ENCODE measurements at places on chromosomes 3 and 15.
A peak's percentile ranks its signal among the peaks of the same experiment; 100 is the strongest.

DNA sequence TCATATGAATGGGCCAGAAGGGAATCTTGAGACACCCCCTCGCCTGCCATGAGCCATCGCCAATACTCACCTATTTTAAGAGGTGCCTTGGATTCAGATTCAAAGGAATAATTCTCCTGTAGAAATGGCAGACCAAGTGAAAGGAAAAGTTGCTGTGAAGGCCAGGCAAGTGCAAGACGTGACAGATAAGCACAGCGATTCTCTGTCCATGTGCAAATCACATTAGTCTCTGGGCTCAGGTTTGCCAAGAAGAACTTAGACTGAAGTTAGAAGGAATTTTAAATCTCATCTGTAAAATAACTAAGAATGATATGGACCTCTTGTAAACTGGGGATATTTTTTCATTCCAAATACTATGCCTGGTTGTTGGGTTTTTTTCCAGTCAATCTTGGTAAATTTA, 173.6 kb downstream of the UACA start:
- DNase-seq: peak; percentile 29

- peak; percentile 32 for DNase-seq
Observed at GRCh38 chr3:42501681-42502428, 588 bp upstream of the VIPR1 start.

GRCh38 chr3:123948449-123948848, 12.6 kb downstream of the CCDC14 start:
- no peak for DNase-seq

- DNase-seq: no peak
Observed at GRCh38 chr3:58421004-58421403, 12.6 kb downstream of the PDHB start.

DNA sequence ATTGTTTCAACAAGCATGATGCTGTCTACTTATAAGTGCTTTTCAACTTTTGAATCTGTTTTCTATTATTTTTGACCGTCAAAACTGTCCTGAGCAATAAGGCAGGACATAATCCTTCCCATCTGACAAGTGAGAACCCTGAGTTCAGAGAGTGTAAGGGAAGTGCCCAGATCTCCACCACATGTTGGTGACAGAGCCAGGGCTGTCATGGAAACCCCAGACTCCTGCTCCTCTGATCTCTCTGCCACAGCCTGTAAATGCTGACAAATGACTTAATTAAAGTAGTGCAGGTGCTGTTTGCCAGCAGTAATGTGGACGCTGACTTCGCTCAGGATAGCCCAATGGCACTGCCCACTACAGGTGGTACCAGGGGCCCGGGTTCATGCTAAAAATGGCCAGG, 40.3 kb downstream of the SPSB4 start:
- peak; percentile 51 for DNase-seq

GRCh38 chr3:71461114-71461513, 122.4 kb downstream of the FOXP1 start:
- DNase-seq: no peak

DNA sequence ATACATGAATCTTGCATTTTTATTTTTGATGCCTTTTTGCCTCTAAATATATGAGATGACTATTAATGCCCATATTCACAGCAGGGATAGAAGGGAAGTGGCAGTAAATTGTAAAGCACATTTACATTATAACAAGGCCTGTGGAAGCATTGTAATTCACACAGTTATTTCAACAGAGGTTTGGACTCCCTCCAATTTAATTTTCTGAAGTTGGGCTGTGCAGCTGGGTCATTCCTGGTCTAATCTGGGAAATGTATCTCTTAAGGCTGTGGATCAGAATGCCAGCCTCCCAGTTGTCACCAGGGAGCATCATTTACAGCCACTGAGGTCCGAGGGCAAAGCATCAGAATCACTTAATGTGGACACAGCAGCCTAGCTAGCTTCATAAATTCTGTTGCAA, 434.5 kb downstream of the MFSD1 start:
- no peak for DNase-seq

GRCh38 chr3:148816981-148817525, 10.6 kb upstream of the CPB1 start:
- no peak for DNase-seq

GRCh38 chr3:172839679-172840078, 89.2 kb downstream of the ECT2 start:
- no peak for DNase-seq

- peak; percentile 46 for DNase-seq
Observed at GRCh38 chr3:156633335-156633734, 41.1 kb upstream of the TIPARP start.

DNA sequence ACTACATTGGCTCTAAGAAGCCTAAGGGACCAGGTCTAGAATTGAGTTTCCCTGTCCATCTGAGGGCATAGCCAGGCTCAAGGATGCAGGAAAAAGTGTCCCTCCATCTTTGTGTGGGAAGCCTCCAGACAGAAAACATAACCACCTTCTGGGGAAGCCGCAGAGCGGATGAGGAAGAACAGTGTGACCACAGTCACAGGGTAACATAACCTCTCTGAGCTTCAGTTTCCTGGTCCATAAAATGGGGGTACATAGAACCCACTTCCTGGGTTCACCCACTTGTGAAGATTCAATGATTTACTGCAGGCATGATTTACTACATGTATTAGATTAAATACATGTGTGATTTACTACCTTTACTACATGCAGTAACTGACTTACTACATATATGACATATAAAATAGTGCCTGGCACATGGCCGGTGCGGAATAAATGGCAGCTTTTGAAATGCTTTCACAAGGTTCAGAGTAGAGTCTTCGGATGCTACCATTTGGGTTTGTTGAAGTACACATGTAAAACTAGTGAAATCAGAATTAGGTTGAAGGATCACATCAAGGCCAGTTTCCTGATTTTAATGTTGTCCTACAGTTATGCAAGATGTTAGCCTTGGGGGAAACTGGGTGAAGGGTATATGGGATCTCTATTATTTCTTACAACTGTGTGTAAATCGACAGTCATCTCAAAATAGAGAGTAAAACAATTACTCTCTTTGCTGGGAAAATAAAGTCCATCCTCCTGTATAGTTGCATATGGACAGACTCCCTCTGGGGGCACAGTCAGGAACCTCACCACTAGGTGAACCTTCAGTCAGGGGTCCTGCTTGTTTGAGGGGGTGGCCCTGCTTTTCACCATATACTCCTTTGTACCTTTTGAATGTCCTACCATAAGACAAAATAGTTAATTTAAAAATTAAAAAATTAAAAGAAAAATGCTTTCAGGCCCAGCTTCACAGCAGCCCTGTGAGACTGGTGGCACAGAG, 86.0 kb downstream of the SEMA5B start:
- no peak for DNase-seq

- DNase-seq: peak; percentile 37
Observed at GRCh38 chr3:65356331-65357248, 668.8 kb upstream of the ADAMTS9 start.

DNA sequence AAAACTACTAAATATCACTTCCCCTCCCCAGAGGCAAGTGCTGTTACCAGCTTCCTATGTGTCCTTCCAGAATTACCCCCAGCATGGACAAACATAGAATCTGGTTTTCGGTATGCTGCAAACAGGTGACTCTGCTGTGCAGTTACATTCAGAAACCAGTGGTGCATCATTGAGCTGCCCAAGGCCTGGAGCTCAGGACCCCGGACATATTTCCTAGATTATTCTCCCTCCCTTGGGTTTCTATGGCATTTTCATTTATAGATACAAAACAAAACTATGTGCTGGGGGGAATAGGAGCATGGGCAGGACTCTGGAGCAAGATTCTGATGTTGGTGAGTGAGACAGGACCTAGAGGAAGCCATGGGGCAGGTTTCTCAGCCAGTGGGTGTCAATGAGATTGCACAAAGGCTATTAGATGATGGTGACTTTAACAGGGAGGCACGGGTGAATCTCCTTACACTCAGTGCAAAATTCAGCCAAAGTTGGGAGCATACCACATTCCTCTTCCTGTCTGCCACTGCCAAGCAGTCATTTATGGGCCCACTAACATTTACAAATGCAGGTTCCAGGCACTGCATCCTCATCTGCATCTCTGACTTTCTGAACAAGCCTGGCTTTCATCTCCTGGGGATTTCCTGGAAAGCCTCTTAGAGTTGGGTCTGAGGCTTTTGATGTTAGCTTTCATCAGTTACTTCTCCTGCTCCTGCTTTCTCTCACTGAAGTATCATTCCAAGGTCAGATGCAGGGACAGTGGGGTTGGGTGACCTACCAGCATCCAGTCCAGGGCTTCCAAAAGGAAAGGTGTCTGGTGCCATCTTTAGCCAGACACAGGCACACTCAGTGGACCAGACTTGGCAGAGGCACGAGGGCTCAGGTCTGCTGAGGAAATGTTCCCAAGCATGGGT, 44.5 kb downstream of the CMTM7 start:
- no peak for DNase-seq

DNA sequence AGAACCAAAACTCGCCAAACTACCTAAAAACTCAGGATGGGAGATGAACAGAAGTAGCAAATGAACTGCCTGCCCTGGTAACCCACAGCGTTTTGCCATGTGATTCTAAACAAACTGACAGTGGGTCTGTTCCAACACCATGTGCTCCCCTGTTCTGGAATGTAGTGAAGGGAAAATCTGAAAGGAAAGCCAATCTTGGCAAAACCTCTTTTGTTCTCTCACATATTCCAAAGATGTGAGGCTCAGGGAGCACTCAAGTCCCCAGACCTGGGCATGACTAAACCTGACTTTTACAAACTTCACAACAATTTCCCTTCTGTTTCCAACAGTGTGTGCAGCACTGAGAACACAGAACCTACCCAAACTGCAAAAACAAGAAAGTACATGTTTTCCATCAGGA, 116.1 kb downstream of the IMPG2 start:
- peak; percentile 32 for DNase-seq

DNA sequence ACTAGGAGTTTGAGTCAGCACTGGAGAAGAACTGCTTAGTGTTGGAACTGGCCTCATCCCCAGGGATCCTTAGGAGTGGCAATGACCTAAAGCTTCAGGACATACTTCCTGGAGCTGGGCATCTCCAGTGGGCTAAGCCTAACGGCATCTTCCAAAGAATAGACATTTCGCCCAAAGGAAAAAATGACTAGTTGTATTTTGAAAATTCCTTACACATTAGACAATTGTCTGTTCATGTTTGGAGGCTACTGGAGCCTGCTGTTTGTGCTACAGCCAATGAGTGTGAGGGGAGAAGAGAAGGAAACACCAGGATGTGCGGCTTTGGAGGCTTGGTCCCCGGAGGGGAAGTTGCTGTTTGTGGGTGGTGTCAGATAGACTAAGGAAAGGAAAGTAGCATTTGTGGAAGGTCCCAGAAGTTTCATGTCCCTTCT, 77.6 kb downstream of the POLR2M start:
- DNase-seq: peak; percentile 70

- DNase-seq: no peak
Observed at GRCh38 chr3:145457825-145458552, 703.0 kb downstream of the PLOD2 start.

DNA sequence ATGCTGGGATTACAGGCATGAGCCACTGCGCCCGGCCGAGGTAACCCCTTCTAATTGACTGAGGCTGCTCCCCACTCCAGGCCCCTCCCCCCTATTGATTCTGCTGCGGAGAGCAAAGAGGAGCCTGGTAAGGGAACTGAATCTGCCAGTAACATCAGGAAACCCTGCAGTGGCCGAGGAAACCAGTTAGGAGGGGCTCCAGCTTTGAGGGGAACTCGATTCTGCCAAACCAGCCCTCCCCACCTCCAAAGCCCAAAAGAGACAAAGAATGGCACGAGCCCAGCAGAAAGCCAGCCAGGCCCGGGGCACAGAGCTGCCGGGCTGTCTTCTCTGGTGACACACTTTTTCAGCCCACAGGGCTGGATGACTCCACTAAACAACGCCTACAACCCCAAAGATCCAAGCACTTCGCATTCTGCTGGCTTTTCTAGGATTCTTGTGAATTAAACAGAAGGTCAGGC, 15.0 kb upstream of the ACAD9 start:
- DNase-seq: peak; percentile 43

DNA sequence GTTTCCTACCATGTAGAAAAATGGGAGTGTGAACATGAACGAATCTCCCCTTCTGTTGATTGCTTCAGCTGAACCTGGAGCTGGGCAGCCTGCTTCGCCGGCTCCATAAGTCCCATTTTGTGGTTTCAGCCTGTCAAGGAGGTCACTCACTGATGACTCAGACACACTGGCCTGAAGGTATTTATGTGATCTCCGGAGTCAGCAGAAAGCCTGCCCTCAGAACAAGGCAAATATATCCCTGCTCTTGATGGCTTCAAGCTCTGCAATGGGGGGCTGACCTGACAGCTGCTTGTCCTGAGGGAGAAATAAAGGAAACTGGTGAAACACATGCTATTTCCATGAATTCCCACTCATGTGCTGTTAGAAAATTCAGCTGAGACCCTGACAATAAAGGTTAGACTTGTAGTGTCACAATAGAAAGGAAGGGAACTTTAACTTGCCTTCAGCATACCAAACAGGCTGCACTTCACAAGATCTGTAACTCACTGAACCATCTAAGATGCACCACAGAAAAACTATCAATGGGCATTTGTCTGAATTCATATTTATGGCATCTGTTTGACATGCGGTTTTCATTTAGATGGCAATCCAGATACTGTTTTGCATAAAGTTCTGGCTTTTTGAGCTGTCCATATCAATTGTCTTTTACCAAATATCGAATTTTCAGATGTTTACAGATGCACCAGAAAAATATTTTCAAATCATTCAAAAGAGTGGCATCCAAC, 282.0 kb upstream of the VEPH1 start:
- peak; percentile 33 for DNase-seq

- DNase-seq: no peak
Observed at GRCh38 chr3:71893122-71893521, 108.2 kb upstream of the PROK2 start.

DNA sequence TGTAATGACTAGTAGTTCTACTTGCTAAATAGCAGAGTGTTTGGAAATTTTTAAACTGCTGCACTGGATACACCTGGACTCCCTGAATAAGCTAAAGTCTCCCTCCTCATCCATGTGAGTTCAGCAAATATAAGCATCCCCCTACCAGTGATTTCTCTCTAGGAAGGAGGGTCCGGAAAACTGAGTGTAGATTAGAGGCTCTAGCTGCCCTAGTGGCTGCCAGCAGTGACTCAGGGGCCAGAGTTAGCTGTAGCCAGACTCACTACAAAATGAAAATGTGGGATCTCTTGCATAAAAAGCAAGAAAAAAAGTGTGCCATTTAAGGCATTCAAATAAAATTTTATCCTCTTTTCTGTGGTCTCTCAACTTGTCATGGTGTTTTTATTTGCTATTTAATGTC, 485.0 kb upstream of the ATP11B start:
- DNase-seq: no peak

GRCh38 chr3:169344465-169344864, 319.0 kb downstream of the MECOM start:
- DNase-seq: no peak

Measured in femur (tissue), 1 donor.